ENCODE measurements at places on chromosomes 7 and 10.

DNA sequence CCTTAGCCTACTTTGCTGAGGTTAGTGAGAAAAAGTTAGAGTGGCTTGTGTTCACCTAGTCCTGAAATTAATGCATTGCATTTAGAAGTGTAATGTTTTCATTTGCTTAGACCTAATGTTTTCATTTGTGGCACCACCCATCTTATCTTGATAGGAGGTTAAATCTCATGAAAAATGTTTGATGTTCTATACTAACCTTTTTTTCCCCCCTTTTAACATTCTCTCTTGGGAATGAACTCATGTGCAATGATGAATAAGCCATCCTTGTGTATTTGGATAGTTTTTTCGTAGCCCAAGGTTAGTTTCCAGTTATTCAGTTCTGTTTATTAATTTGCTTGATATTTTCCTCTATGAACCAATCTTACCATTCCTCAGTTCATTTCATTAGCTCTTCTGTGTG is 2.8 kb downstream of the FHIP2A start:
- no peak for DNase-seq

GRCh38 chr10:43411536-43411935 is 2.5 kb upstream of the HNRNPF start:
- no peak for DNase-seq

DNA sequence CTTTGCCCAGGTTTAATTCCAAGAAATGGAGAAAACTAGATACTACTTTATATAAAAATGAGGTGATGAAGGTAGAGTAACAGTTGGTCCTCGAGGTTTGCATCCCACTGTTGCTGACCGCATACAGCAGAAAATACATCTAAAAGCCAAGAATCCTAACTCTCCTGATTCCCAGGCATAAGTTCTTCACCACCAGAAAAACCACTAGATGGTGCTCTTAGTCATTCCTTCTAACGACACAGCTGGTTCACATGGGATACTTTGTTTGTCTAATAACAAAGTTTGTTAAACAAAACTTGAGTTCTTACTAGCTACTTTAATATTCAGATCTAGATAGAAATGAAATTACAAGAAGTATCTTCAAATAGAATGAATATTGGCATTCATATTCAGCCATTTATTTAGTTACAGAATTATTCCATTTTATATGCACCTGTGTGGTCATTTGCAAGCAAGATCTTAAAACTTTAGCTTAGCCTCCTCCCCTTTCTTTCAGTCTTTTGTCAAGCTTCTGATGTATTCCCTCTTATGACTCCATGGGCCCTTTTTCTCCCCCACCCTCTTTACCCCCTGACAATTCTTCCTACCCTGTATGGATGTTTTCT is 54.1 kb upstream of the CYP26C1 start:
- DNase-seq = no peak

- DNase-seq = no peak
Observed at GRCh38 chr7:30559611-30560010, 35.1 kb upstream of the GARS1 start.

GRCh38 chr7:84226759-84227158 is 32.2 kb upstream of the SEMA3A start:
- no peak for DNase-seq

- DNase-seq = no peak
Observed at GRCh38 chr10:113879691-113880090, 25.2 kb downstream of the NHLRC2 start.

GRCh38 chr10:126499744-126500143 is 111.5 kb upstream of the ADAM12 start:
- no peak for DNase-seq

- no peak for DNase-seq
Observed at GRCh38 chr10:98168147-98168546, 33.7 kb downstream of the R3HCC1L start.

DNA sequence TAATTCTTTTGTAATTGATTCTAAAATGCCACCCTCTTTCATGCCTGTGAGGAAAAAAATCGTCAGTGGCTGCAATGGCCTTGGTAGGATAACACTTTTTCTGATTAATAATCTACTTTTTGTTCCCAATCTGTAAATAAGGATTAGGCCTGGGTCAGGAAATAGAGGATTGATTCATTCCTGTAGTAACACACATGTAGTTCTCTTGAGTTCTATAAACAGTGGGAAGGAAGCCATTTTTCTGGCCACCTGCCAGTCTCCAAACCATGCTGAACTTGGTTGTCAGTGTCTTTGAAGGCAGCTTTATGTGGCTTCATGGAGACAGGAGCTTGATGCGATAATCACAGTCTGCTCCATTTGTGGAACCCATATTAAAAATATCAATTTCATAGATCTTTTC is 169.3 kb upstream of the NFE2L3 start:
- DNase-seq = no peak

- DNase-seq = peak; percentile 72
Observed at GRCh38 chr10:130141878-130142277, 5.7 kb downstream of the GLRX3 start.
